Stimulated activated CD8-positive, alpha-beta memory T cell treated with anti-CD3 and anti-CD28 coated beads, Interleukin-4, amount 100 ng/mL, for 1 hour (primary cell): ENCODE measurements at places on chromosomes 12 and 14.

- DNase-seq: no peak
Observed at GRCh38 chr12:131815131-131815530, 13.1 kb upstream of the MMP17 start.

DNA sequence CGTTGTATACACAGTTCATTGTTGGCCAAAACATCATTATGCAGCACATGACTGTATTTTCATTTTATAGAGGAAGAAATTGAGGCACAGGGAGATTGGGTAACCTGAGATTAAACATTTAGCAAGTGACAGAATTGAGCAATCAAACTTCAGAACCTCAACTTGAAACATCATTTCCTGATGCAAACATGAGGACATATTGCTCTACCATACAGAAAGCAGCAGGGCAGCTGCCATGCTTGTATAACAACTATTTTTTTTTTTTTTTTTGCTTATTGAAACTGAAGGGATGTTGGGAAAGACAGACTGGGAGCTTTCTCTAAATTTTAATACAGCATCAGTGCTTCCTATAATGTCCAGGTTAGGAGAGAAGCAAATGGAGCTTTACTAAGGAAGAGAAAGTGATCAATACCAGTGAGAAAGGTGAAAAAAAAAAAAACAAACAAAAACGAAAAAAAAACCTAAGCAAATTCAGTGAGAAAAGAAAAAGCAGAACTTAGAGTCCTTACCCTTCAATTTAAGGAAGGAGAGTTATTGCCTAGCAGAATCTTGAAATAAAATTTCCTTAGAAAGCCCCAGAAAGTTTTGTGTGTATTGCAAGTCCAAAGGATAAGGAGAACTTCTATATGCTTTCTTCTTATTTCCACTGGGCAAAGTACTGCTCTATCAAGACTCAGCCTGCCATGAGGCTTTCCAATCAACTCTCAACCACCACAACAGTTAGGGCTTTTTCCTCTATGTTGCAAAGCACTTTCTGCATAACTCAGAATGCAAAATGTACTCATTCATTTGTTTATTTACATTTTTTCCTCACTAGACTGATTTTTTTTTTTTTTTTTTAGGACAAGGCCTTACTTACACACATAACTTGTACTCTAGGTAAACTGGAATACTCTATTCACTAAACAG is 21.6 kb downstream of the BTG1 start:
- DNase-seq: no peak

GRCh38 chr14:67940486-67941455 is 121.2 kb downstream of the RAD51B start:
- no peak for DNase-seq

DNA sequence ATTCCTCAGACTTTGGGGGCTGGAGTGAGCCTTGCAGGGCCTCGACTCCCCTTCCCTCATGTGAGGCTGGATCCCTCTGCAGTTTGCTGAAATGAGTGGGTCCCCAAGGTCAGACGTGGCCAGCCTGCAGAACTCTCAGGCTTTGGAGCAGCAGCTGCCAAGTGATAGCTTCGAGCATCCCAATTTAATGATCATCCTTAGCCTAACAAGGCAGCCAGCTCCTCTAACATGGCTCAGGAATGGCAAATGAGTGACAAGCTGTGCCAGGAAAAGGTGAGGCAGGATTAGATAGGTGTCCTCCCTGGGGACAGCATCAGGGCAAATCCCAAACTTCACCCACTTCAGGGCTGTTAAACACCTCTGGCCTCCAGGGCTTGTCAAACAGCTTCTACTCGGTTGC is 130.7 kb upstream of the PWP1 start:
- no peak for DNase-seq

DNA sequence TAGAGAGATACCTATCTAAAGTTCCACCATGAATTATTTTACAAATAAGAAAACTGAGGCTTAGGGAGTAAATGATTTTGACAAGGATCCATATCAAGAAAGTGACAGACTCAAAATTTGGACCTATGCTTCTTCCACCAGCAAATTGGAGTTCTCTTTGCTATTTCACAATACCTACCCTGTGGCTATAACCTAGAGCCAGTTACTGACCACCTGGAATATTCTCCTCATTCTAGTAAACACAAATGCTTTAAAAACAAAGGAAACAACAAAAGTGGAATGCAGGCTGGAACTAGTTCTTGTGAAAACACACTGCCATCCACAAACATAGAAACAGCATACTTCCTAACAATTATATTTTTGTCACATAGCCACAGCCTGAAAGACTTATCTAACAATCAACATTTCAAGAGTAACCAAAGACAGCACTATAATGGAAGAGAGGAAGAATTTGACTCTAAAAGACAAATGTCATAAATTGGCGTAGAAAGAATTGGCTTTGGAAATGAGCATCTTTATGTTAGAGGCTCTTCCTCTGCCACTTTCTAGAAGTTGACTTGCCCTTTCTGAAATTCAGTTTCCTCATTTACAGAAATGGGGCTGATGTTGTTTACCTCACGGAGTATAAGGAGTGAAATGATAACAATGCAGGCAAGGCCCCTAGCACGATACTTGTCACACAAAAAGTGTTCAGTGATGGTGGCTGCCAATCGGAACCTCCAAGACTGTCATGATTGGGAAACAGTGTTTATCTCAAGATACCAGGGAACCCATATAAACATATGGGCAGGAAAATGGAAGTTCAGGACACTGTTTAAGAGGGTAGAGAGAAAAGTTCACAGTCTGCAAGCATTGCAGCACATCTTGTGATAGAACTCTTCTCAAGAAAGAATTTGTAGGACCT is 138.6 kb upstream of the LGR5 start:
- DNase-seq: no peak

DNA sequence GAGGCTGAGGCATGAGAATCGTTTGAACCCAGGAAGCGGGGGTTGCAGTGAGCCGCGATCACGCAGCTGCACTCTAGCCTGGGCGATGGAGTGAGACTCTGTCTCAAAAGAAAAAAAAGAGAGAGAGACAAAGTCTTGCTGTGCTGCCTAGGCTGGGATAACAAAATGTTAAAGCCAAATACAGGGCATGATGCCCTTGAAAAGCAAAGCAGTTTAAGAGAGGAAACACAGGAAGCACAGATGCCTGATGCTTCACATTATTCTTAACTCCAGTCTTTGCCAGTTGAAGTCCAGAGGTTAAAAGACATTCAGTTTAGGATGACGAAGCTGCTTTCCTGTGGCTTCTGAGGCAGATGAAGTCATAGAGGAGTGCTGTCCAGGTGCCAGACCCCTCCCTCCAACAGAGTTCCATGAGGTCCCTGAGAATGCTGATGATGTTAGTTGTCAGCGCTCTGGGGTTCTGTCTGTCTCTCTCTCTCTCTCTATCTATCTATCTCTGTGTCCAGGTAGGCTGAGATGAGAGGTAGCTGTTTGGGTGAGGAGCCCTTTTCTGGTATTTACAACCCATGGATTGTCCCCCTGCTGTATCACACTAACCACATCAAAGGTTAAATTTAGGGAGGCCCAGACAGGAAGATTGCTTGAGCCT is 4.9 kb upstream of the MRPL52 start:
- no peak for DNase-seq

DNA sequence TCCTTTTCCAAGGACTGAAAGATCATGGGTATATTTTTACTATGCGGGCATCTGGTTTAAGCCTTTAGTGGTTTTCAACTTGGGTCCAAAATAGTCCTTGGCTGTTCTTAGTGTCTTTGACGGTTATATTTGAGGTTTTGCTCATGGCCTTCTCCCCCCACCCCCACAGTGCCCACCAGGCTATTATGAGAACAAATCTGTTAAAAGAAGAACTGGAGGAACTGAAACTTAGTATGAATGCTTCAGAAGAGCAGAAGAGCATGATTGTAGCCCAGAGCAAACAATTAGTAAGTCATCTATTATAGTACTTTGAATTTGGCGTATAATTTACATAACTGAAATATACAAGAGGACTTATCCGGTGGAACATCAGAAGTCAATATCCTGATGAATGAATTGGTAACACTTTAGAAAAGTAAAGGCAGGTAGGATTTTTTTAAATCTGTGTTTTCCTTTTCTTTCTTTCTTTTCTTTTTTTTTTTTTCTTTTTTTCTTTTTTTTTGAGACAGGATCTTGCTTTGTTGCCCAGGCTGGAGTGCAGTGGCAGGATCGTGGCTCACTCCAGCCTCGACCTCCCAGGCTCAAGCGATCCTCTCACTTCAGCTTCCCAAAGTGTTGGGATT is 71.8 kb upstream of the BCAT1 start:
- DNase-seq: no peak

GRCh38 chr14:72717220-72717619 is 176.7 kb downstream of the DPF3 start:
- no peak for DNase-seq

DNA sequence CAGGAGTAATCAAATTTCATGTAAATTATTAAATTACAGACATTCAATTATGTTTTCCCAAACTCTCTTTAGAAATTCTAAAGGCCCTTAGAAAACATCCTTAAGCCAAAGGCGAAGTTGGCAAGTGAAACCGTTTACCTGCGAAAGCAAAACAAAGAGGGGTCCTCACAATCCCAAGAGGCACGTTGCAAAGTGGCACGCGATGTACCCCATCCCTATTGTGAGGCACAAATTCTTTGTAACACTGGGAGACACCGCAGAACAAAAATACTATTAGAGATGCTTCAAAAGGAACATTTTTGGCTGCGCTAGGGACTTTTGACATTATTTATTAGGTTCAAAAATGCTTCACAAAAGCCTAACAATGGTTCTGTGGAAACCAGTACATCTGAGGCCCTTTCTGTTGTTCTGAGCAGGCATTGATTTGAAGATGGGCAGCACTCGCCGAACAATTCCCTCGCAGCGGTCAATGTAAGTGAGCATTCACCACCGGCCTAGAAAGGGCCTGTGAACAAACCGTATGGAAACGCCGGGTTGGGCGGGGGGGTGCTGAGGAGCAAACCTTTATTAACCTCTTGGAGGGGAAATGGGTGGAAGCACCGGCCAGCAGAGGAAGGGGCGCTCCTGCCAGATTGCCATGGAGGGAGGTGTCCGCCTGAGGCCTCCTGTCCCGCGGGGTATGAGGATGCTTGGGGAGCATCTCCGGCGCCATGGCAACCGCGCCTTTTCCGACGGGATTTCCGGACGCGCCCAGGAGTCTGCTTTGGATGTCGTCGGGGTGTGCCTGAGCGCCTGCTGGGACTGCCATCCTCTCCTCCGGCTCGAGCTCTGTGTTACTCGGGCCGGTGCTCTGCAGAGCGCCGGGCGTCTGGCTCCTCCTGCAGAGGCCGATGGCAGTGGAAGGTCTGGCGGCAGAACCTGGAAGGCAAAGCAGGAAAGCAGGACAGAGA is 193.9 kb downstream of the C12orf42 start:
- DNase-seq: no peak

- no peak for DNase-seq
Observed at GRCh38 chr14:80545935-80546854, 334.9 kb upstream of the DIO2 start.

DNA sequence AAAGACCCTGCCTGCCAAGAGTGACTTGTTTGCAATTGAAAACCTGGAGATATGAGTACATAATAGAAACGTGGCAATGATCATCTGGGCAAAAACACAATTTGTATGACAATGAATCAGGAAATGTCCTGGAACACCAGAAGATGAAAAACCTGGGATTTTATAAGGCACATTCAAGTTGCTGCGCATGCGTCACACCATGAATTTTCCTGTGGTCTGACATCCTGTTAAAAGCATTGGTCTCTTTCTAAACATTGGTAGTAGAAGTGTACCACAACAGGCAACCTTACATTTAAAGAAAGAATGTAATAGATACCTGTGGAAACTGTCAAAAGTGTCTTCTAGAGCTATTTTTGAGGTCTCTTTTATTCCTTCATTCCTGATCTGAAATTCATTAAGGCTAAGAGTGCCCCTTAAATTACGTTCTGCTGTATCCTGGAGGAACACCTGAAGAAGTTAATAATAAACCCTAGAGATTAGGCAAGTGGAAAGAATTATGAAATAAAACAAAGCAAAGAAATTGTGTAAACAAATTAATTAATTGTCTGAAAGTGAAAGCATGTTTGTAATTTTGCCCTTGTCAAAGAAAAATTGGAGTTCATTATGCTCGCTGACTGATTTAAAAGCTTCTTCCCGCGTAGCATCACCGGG is 676.5 kb downstream of the DIO2 start:
- no peak for DNase-seq

DNA sequence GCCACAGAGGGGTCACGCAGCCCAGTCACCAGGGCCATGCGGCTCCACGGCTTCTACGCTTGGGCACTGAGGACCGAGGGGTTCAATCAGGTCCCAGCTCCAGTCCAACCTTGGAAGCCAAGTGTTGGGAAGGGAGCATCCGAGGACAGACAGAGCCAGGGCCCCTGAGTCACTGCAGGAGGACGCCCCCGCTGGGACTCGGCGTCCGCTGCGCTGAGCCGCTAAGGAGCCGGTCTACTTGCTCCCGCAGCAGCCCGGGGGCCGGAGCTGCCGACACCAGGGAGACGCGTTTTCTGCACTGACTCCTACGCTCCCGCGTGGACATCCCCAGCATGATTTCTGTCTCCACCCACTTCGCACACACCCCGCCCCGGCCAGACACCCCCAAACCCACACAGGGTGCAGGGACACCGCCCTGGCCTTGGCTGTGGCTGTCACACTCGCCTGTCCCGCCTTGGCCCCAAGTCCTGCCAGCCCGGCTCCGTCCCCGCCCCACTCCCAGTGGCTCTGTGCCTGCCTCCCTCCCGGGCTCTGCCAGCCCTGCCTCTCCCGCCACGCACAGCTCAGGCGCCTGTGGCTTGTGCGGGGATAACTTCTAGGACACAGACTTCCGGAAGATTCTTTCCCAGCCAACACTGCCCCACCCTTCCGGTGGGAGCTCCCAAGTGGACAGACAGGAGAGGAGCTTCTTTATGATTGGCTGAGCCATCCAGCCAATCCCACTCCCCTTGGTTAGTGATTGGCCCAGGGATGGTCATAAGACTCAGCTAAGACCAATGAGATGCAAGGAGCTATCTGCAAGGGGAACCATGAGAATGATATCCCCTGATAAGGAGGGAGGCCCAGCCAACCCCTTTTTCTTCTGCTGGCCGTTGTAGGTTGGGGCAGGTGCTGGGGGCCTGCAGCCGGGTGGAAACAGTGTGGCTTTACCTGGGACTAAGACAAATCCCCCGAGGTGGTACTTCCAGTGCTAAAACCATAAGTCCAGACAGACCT is 118.9 kb upstream of the SFSWAP start:
- no peak for DNase-seq

- no peak for DNase-seq
Observed at GRCh38 chr12:98968896-98969295, 323.8 kb downstream of the APAF1 start.

- DNase-seq: no peak
Observed at GRCh38 chr14:22613106-22613695, 15.1 kb downstream of the ABHD4 start.
